ENCODE measurements at places on chromosomes 3 and 15.

GRCh38 chr3:50146316-50146901 lies 8.7 kb upstream of the SEMA3F start:
- no peak for DNase-seq

- DNase-seq, result no peak
These were observed 191.9 kb downstream of the GABRB3 start for GRCh38 chr15:26580943-26581342.

- no peak for DNase-seq
These were observed 9.0 kb upstream of the MEIS2 start for GRCh38 chr15:37109168-37109871.

DNA sequence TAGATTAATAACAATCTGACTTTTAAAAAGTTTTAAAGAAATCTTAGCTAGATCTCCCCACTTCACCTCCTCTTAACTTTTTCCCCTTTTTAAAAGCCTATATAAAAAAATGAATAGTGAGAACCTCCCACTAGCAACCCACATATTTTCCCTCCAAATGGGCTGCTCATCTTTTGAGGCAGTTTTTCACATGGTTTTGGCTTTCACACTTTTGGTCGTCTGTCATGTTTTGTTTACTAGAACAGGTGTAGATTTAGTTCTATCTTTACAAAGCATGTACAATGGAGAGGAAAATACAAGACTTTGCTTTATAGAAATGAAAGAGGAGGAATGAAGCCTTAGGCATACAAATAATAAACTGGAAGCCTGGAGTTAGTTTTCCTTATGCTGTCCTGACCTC lies 126.7 kb upstream of the EOMES start:
- no peak for DNase-seq

DNA sequence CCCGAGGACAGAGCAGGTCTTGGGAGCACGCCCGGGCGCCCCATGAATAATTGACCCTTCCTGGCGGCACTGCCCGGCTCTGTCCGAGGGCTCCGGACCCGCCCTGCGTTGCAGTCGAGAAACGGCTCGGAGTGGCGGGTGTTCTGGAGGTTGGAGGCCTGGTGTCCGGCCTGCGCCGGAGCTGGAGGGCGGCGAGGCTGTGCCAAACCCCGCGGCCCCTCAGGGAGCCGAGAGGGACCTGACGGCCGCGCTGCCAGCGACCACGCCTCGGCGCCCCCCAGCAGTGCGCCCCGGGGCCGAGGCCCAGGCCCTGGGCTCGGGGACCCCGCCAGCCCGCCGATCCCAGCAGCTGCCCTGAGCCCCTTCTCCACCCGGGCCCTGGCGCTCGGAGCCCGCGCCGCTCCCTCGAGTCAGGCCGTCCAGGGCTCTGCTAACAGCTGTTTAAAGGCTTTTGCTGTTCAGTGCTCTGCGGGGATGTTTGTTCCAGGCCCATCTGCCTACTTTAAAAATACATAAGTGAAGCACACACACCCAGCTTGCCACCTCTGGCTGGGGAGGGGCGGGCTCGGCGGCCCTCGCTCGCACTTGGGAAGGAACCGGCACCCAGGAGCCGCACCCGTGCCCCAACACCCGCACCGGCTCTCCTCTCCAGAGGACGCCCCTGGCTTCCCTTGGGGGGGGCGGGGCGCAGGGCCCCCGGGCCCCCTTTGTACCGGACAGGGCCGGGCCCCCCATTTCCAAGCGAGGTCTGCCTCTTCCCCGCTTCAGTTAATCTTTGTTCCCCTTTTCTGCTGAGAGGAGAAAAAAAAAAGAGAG lies 730 bp upstream of the ZNF710 start:
- peak; percentile 18 for DNase-seq

- DNase-seq, result peak; percentile 6
These were observed 39.6 kb downstream of the HGD start for GRCh38 chr3:120642368-120642948.

GRCh38 chr3:4580346-4581123 lies 87.4 kb downstream of the ITPR1 start:
- no peak for DNase-seq

DNA sequence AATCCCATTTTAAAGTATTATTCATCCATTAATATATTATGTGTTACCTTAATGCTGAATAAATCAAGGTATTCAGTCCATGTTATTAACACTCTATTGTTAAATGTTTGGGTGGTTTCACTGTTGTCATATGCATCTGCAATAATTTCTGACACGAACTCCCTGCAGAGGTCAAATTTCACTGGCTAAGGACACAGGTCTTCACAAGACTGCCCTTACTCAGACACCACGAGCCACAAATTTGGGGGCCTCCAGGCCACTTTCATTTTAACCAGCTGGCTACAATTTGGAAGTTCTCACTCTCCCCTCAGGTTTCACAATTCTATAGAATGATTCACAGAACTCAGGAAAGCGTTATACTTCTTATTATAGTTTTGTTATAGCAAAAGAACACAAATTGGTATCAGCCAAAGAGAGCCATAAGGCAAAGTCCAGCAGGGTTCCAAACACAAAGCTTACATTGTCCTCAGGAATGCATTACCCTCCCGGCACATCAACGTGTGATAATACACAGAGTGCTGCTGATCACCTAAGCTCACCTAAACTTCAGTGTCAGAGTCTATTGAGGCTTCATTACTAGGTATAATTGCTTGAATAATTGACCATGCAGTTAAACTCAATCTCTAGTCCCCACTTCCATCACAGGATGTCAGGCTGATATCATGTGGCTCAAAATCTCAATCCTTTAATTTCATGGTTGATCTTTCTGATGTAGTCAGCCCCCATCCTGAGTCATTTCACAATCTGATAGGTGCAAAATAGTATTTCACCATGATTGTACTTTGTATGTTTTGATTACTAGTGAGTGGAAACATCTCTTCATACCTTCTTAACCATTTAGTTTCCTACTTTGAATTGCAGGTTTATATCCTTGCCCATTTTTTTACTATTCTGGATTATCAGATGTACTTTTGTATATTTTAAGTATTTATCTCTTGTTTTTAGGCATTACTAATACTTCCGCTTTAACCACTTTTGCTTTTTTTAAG lies 441.4 kb upstream of the AGTR1 start:
- DNase-seq, result no peak

GRCh38 chr3:127074900-127075360 lies 92.0 kb downstream of the PLXNA1 start:
- DNase-seq, result no peak

GRCh38 chr15:64024172-64025050 lies 21.9 kb downstream of the DAPK2 start:
- no peak for DNase-seq
